Fibroblast of lung (primary cell): ENCODE measurements at places on chromosomes 2 and 18. TPM values are rescaled to one million over a fixed set of nuclear protein-coding genes. Genes with fewer than 3 reads are reported as not detected.

DNA sequence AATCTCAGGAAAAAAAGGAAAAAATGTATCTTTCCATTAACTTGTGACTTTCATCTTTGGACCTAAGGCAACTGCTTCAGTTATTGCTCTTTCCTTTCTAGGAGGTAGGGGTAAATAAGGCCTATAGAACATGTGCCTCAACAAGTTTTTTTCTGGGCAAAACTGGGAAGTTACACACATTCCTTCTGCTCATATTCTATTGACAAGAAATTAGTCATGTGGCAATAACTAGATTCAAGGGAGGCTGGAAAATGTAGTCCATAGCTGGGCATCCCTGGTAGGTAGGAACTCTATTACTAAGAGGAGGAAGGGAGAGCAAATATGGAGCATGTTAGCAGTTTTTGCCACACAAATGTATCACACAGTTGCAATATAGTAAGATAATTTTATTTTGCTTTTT lies 37.7 kb upstream of the NEMP2 start:
- DNase-seq, result no peak

DNA sequence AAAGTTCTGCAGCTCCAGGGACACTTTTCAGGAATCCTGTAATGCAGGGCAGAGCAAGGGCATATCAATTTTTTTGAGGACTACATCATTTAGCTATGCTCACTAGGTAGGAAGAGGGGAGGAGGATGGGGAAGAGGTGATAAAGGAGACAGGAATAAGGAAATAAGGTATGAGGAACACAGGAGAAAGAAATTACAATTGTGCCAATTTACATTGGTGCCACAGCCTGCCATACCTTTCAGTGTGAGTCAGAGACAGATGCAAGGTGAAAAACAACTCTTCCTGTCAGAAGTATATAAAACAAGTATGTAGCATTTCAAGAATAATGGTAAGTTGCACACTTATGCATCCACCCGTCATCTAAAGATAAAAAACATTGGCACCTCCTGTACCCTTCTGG lies 5.4 kb upstream of the MRPS9 start:
- no peak for DNase-seq

PSMA8 gene
- not detected in 2 replicates for total RNA-seq

ANKRD36C gene
- total RNA-seq, result 31.1 and 32.9 TPM in 2 replicates

DNA sequence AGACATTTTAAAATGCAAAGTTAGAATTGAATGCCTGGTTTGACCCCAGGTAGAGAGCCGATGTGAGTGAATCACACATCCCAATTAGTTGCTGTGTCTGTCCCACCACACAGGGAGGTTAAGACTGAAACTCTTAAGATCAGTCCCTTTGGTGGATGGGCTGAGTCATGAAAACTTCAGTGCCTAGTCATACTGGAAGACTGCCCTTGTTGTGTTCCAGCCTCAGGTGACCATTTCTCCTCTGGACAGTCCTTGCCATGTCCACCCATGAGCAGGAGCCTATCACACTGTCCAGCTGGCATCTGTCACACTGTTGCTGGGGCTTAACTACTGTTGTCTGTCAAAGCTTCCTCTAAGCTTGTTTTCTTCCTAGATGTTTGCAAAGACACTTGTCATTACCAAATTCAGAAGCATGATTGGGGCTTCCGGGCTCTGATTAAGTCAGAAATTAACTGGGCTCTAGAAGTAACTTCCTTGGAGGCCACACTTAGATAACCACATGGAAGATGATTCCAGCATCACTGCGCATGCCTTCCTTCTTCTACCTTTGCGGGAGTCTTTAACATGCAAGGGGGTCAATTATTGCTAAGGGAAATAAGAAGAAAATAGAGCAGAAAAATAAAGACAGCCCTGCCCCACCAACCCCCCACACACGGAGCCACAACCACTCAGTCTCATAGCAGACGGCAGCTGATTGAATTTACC lies 21.3 kb downstream of the CYRIA start:
- DNase-seq, result peak; percentile 76

PLCL1 gene
- 0.83 and 1.3 TPM in 2 replicates for total RNA-seq

AQP12B gene
- not detected in 2 replicates for total RNA-seq
